NCI-H1105 (cell line): ENCODE measurements at places on chromosomes 4 and X.

DNA sequence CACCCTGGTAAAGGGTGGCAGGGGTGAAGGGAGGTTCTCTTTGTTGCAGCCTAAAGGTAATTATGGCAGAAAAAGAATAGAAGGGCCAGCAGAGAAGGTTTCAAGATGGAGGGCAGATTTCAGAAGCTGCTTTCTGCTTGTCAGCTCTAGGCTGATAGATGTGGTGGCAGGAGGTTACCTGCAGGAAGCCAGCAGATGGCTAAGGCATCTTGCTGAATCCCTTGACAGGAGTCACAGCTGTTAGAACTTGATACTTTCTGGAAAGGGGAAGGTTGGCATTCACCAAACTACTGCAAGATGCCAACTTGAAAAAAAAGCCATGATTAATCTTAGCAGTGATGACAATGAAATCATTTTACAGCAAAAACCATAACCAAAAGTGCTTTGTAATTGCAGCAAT, 69.5 kb upstream of the CBLL2 start:
- no peak for DNase-seq

DNA sequence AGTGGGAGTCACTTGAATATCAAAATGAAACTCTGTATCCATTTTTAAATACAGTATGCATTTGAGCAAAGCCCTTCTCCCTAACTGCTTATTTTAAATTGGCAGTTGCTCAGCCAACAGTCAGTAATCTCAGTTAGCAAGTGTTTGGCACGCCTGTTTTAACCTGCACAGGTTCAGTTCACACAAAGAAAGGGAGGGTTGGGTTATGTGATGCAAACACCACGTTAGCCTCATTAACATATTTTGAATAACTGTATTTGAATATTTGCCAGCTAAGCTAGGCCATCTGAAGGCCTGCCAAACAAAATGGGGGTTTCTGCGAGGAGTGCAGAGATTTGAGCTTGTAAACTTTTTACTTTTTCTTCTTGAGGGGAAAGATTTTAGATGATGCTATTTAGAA, 19.8 kb downstream of the GAB1 start:
- DNase-seq, result peak; percentile 27

DNA sequence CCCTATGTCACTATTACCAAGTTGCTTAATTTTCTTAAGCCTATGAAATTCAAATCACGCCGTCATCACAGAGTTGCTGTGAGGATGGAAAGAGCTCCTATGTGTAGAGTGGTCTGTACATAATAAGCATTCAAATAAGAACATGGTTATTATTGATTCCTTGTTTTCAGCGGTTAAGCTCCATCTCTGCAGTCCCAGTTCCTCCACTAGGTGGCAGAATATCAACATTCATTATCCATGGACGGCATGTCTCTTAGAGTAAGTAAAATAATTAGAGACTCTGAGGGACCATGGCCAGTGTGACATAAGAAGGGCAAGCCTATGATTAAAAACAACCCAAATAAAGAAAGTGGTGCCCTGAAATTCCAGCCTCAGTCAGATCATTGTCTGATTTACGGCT, 132.5 kb upstream of the NHS start:
- DNase-seq, result peak; percentile 72

- DNase-seq, result no peak
These were observed 217.4 kb upstream of the FGF13 start for GRCh38 chrX:138928737-138929459.

DNA sequence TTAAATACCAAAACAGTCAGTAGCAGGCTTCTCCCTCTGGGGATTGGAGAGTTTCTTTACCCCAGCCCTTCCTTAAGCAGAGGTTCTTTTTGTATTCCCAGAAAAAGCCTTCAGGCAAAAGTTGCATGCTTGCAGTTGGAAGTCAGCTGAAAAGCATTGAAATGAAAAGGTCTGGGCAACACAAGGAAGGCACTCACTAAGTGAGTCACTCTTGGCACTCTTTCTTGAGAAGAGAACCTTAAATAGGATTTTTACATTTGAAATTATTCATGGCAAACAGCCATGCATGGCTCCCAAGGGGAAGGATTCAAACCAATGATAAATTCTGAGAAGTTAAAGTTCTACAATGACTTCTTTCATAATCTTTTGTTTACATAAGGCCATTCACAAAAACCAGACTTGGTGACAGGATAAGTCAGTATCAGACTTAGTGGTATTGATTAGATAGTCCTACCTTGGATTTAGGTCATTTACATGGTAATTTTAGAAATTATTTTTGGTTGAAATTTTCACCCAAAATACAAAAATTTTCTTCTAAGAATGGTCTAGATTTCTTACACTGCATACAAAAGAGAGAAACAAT, 2068.9 kb downstream of the PCDH7 start:
- no peak for DNase-seq

DNA sequence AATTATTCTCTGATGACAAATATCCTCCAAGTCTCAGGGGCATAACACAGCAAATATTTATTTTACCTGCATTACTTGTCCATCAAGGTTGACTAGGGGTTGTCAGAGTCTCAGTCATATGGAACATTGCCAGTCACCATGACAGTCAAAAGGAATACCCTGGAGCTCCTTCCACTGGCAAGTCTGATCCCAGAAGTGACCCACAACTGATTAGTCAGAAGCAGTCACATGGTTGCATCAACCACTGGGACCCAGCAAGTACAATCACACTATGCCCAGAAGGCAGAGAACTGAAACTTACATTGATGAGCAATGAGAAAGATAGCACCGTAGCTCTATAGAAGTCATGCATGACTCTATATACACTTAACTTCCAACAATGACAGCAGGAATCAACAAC, 41.9 kb upstream of the SOD3 start:
- no peak for DNase-seq

DNA sequence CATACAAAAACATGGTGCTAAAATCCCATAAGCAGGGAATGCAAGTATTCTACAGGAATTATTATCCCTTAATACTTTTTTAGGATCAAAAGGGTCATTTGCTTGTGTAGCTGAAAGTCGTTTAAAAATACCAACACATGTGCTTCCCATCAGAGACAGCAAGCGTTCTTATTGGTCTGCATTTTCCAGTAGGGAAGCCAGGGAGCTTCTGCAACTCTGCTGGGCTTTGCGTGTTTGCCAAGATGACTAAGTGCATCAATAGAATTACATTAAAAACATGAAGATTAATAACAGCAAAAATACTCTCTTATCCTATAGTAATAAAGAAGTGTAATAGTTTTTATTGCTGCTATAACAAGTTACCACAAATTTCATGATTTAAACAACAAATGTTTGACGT, 111.2 kb downstream of the QDPR start:
- no peak for DNase-seq

DNA sequence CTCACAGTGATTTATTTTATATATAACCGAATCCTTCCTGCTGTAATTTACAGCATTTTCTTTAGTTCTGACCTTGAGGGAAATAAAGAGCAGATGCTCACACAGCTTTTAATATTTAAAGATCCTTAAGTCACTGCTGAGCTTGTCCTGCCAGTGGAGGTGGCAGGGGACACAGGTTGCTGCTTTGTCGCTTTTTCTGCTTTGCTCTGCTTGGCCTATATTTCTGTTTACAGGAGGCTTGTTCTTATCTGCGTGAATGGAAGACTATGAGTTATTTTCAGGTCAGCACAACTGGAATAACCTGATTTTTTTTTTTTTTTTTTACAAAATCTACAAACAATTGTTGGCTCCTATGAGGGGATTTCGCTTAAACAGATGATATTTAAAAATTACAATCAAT, 2.3 kb downstream of the TXK start:
- DNase-seq, result no peak

- no peak for DNase-seq
These were observed 12.9 kb downstream of the PALLD start for GRCh38 chr4:168509786-168510185.

- DNase-seq, result no peak
These were observed 54.6 kb upstream of the LEF1 start for GRCh38 chr4:108223313-108223712.

GRCh38 chrX:10399043-10399741, 221.2 kb downstream of the MID1 start:
- DNase-seq, result no peak

DNA sequence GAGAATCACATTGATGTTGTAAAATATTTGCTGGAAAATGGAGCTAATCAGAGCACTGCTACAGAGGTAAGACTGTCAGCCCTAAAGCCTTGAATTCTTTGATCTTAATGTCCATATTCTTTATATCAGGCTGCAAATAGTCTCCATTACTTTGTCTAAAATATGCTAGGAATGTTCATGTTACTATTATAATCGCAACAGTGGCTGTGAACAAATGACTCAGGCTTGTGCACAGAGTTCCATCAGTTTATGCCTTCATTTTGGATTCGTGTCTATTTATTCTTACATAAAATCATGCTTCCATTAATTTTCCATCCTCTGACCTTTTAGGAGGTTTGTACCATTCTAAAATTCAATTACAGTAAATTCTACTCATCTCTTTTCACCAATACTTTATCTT, 182.7 kb downstream of the ANK2 start:
- no peak for DNase-seq
